ENCODE measurements at places on chromosomes 5 and 9. TPM values are rescaled to one million over a fixed set of nuclear protein-coding genes. Genes with fewer than 3 reads are reported as not detected.

GRCh38 chr5:134526483-134527155 is 1.1 kb downstream of the JADE2 start:
- no peak for DNase-seq

DNA sequence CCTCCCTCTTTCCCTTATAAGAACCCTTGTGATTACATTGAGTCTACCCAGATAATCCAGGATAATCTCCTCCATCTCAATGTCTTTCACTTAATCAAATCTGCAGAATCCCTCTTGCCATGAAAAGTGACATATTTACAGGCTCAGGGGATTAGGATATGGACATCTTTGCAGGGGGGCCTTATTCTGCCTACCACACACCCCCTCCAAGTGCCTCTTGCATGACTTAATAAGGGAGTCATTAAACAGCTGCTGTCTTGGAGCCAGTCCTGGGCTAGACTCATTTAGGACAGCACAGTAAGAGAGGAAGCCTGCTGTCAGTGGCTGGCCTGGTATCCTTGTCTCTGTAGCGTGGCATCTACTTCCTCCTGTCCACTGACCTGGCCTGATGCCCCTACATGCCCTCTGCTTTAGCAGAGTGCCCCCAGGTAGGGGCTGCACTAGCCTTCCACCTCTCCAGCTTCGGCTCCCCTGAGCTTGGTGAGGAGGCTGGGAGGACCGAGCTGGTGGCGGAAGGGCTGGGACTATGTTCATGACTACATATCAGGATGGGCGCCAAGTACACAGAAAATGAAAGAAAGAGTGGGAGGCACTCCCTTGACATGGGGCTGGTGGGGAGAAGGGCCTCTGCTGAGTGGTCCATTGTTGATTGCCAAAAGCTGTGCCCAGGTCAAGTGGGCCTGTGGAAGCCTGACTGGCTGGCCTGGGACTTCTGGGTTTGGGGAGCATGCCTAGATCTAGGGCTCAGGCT is 17.2 kb downstream of the ENHO start:
- no peak for DNase-seq

The PTGS1 gene
- 5.3 TPM for polyA plus RNA-seq

DNA sequence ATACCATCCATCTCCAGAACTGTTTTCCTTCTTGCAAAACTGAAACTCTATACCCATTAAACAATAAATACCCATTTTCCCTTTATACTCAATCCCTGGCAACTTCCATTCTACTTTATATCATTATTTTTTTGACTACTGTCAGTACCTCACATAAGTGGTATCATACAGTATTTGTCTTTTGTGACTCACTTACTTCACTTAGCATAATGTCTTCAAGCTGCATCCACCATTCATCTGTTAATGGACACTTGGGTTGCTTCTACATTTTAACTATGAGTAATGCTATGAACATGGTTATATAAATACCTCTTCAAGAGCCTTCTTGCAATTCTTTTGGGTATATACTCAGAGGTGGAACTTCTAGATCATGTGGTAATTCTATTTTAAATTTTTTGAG is 11.6 kb upstream of the TYRP1 start:
- no peak for DNase-seq

The FAM200C gene
- 16.7 TPM for polyA plus RNA-seq

The SMAD5 gene
- polyA plus RNA-seq = 74.9 TPM

- DNase-seq = no peak
These were observed 23.1 kb downstream of the CXXC5 start for GRCh38 chr5:139671096-139671841.

The ALDOB gene
- 745 TPM for polyA plus RNA-seq

The TMEM174 gene
- 22.4 TPM for polyA plus RNA-seq

DNA sequence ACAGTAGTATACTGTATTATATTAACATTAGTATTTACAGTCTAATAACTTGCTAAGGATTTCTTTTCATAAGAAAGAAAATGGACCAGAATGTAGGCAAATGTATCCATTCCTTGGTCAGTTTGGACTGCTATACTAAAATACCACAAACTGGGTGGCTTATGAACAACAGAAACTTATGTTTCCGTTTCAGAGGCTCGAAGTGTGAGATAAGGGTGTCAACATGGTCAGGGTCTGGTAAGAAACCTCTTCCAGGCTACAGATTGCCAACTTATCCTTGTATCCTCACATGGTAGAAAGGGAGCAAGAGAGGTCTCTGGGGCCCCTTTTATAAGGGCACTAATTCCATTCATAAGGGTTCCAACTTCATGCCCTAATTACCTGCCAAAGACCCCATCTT is 9.2 kb upstream of the ESM1 start:
- DNase-seq = no peak

DNA sequence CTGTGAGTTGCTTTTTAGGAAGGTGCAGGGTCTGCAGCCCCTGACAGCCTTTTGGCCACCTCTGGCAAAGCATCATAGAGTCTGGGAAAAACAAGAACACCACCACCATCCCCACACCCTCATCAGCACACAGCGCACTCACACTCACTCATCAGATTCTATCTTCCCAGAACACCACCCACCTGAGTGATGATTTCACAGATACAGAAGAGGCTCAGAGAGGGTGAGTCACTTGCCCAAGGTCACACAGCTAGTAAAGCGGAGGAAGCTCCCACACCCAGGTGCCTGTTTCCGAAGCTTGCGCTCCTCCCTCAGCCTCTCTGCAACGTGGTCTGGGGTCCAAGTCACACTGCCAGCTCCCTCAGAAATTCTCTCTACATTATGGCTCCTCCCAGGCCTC is 41.8 kb upstream of the HRH2 start:
- DNase-seq = no peak

GRCh38 chr9:99299211-99300102 is 77.4 kb downstream of the SEC61B start:
- peak; percentile 5 for DNase-seq

DNA sequence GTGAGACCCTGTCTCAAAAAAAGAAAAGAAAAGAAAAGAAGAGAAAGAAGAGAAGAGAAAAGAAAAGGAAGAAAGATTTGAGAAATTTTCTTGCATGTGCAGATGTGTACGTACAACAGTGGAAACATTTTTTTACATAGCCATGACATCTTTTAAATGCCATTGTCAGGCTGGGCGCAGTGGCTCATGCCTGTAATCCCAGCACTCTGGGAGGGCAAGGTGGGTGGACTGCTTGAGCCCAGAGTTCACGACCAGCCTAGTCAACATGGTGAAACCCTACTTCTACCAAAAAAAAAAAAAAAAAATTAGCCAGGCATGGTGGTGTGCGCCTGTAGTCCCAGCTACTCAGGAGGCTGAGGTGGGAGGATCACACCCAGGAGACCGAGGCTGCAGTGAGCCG is 6.6 kb downstream of the LMAN2 start:
- no peak for DNase-seq

DNA sequence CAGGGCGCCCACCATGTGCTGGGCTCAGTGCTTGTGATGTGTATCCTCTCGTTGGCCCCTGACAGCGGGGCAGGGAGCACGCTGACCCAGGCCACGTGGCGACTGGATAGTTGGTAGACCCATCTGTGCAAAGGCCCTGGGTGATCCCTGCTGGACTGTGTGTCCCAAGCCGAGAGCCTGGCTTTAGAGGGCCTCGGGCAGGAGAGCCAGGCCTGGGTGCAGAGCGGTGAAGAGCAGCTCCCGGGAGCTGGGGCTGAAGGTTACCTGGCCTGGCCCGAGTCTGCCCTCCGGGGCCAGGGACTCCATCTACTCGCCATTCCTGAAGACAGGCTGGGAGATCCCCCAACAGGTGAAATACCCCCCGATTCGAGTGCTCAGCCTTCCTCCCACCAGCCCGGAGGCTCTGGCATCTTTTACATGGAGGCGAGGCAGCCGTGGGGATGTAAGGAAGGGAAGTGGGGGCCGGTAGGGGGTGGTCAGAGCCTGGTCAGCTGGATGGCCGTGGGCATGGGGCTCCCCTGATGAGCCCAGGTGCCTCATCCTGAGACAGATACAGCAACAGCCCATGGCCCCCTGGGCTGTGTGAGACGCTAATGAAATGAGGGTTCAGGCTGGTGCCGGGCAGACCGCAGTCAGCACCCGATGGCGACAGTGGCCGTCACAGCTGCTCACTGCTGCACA is 19.0 kb downstream of the NCS1 start:
- DNase-seq = no peak

The SH3GL2 gene
- 4.0 TPM for polyA plus RNA-seq

DNA sequence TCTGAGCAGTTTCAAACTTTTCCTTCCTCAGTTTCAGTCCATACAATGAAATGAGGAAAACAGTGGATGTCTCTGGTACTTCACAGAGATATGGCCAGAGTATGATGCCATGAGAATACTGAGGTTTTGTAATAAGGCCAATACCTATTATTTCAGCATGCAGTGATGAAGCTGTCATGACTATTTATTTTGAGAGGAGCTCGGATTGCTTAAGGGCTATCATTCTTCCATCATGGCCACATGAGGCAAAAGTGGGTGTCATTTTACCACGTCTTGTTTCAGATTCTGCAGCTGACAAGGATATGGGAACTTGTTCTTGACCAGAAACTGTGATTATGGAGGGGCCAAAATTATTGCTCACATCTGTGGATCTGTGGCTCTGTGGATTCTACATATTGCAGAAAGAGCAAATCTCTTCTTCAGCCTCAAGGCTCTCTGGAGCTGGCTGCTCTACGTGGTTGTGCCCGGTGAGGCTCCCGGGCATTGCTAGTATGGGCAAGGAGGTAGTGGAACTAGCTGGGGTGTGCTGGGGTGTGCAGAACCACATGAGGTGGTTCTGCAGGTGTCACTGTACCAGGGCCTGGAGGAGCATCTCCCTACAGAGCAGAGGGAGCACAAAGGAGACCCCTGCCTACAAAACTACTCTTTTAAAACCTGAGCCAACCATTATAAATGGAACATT is 180.3 kb downstream of the SEMA6A start:
- no peak for DNase-seq

DNA sequence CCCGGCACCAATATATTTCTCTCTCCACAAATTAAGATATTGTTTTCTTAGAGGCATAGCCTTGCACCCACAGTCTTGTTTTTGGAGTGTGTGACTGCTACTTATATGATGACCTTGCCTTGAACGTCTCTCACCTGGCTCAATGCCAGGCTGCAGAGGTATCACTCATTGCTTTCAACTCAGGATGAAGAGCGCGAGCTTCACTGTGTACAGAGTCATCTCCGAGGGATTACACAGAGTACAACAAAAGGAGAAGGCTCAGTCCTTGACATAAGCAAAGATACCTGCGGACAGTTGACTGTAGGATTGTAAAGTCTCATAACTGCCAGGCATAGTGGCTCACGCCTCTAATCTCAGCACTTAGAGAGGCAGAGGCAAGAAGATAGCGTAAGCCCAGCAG is 53.8 kb downstream of the CD180 start:
- DNase-seq = no peak

DNA sequence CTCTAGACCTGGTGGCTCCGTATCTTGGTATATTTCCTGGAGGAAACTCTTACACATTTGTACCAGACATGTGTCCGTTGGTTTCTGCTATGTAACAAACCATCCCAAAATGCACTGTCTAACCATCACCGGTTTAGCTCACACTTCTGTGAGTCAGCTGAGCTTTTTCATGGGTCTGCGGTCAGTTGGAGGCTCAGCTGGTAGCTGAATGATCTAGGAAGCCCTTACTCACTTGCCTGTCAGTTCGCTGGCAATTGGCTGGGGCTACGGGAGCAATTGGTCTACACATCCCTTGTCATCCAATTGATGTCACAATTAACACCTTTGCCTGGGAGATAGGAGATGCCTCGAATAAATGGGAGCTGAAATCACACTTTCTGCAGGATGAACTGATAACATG is 11.6 kb upstream of the WHRN start:
- no peak for DNase-seq

- DNase-seq = no peak
These were observed 83.1 kb upstream of the RASA1 start for GRCh38 chr5:87184605-87185004.

- DNase-seq = no peak
These were observed 192.9 kb downstream of the RAB3C start for GRCh38 chr5:58775701-58776262.

The INSL4 gene
- not detected for polyA plus RNA-seq

DNA sequence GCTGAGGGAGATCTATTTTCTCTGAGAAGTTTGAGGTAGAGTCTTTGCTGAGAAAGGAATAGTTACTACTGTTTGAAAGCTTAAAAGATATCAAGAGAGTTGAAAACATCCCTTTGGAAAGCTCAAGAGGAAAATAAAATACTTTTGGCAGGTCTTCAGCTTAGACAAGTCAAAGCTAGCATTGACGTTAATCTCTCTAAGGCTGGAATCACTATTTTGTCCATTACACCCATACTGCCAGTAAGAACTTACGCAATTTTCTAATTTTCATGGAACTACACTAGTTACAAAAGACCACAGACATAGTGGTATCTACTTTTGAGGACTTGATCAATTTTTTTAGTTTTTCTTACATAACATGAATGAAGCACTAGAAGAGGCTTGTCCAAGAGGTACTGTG is 494.9 kb downstream of the PSAT1 start:
- DNase-seq = no peak

The FIBCD1 gene
- 0.41 TPM for polyA plus RNA-seq

DNA sequence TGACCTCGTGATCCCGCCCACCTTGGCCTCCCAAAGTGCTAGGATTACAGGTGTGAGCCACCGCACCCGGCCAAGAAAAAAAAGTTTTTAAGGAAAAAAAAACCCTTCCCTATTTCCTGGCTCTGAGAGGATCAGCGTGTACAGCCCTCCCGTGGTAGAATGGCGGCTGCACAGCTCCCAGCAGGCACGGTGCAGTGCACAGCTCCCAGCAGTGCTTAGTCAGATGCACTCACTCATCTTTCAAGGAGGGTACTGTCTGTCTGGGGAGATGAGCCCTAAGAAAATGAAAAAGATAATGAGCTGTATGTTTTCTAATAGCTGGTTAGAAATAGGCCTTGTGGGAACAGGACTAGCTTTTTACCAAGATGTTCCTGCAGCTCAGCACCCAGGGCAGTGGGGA is 36.7 kb upstream of the SLC2A8 start:
- DNase-seq = no peak

The SPRY4 gene
- polyA plus RNA-seq = 36.0 TPM

DNA sequence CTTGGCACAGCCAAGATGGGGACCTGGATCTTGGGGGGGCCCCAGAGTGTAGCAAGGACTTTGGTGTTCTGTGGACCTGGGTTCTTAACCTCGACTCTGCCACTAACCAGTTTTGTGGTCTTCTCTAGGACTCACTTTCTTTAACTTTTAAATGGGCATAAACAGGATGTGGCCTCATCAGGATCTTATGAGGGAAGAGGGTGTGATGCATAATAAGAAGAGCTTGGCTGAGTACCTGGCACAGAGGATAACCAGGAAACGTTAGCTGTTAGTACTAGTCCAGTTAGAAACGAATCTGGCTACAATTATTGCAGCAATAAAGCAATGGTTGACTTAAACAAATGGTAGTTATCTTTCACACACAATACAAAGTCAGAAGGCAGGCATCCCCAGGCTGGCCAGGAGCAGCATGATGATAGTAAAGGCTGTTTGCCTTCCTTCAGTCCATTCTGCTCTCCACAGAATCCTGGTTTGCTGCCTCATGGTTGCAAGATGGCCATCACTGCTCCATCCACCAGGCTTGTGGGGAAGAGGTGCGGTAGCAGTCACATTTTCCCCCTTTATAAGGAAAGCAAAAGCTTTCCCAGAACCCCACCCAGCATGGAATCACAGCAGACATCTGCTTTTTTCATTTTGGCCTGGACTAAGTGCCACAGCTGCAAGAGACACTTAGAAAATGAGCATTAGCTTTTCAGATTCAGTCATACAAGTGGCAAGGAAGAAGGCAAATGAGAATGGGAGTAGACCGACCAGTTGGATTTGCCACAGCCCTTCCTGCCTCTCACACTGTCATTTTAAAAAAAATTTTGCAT is 225.0 kb downstream of the AOPEP start:
- no peak for DNase-seq

GRCh38 chr5:28808967-28809810 is 1770.8 kb upstream of the CDH9 start:
- no peak for DNase-seq
